ENCODE measurements at places on chromosomes 13 and 19. TPM values are rescaled to one million over a fixed set of nuclear protein-coding genes. Genes with fewer than 3 reads are reported as not detected.

GRCh38 chr13:42047561-42048341 lies 697 bp upstream of the DGKH start:
- peaks cover 22% of the 10 kb centered on the region for H3K4me1 ChIP-seq
- H3K36me3 ChIP-seq, result no peaks in the 10 kb centered on the region
- no peak for DNase-seq
- H3K27ac ChIP-seq, result peak overlapping the region; percentile 91

- no peak for DNase-seq
- H3K36me3 ChIP-seq, result no peaks in the 10 kb centered on the region
- no peak overlapping the region for H3K27ac ChIP-seq
- no peaks in the 10 kb centered on the region for H3K27me3 ChIP-seq
- H3K4me1 ChIP-seq, result no peaks in the 10 kb centered on the region
Measured at GRCh38 chr13:43251961-43252360, 228.6 kb downstream of the DNAJC15 start.

DNA sequence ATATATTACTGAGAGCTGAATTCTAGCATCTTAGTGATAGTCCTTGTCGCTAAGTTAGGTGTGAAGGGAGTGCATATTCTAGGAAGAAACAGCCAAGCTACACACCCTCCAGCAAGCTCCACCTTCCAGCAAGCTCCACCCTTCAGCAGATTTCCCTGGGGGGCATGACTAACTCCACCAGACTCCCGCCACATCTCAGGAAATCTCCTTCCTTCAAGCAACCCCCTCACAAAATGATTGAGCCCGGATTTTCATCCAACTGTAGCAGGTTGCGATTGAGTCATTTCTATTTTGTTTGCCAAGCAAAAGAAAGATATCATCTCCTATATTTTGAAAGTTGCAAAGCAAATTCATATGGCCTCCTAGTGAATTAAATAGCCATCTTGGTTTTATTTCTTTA lies 162.1 kb upstream of the TMTC4 start:
- H3K27ac ChIP-seq, result no peak overlapping the region
- H3K4me3 ChIP-seq, result no peak overlapping the region
- no peaks in the 10 kb centered on the region for H3K27me3 ChIP-seq
- H3K4me1 ChIP-seq, result no peaks in the 10 kb centered on the region
- DNase-seq, result no peak

DNA sequence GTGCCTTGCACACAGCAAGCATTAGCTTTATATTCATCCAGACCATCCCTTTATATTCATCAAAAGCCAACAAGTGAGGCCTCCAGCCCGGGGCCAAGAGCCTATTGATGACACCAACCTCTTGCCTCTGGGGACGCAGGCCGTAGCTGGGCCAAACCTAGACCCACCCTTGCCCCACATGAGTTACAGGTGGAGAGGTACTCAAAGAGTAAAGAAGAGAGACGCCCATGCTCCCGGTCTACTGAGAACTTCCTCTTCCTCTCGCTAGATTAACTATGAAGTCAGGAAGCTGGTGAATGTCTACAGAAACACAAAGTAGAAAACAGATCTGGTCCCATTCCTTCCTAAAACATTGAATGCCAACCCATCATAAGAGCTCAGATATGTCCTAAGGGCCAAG lies 3.8 kb upstream of the MLNR start:
- H3K4me1 ChIP-seq, result no peaks in the 10 kb centered on the region
- no peak overlapping the region for H3K27ac ChIP-seq
- no peak overlapping the region for H3K4me3 ChIP-seq

DNA sequence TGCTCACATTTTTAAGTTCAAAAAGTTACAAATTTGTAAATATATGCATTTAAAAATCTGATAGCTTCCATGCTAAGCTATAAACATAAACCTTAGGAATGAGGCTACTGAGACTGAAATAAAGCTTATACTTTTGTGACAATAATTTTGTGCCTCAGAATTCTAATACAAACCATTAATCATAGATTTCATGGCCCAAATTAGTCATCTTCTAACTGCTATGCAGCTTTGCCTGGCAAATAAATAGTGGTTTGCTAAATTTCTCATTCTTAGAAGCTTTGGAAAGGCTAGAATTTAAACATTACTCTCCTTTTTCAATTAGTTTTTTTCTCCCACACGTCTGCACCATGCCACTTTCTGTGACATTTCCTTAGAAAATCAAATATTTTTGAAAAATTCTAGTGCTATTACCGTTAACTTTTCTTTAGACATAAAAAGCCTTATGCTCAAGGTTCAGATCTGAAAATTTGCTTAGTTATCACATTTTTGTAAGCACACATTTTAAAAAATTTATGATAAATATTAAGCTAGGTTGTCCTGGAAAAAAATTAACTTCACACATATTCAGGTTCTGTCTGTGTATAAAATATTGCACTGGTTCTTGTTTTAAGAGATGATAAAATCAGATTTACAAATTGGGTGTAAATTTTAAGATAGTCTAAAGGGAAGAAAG lies 46.9 kb downstream of the FNDC3A start:
- H3K4me1 ChIP-seq, result no peaks in the 10 kb centered on the region
- H3K36me3 ChIP-seq, result no peaks in the 10 kb centered on the region
- H3K27ac ChIP-seq, result no peak overlapping the region
- DNase-seq, result no peak

DNA sequence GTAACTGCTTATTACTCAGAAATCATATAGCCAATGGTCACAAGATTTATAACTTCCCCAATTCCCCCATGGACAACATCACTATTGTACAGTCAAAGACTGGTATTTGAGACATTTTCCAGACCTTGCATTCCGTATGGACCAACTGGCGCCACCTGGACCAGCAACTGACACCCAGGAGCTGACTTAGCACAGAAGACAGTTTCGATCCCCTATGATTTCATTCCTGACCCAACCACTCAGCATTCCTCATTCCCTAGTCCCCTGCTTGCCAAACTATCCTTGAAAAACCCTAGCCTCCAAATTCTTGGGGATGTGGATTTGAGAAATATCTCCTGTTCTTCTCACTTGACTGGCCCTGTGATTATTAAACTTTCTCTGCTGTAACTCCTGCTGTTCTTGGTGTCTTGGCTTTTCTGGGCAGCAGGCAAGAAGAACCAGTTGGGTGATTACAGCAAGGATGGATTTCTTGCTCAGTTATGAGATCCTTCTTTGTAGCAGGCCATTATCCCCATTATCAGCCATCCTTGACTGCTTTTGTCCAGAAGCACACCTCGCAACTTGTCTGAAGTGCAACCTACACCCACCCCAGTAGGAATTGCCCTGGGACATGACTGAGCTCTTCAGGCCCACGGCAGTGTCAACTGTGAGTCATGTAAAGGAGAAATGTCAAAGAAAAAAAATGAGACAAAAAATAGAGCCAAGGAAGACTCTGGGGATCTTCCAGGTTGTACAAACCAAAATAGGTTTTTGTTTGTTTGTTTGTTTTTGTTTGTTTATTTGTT lies 13.7 kb upstream of the MAP3K10 start:
- no peak overlapping the region for H3K4me3 ChIP-seq
- no peaks in the 10 kb centered on the region for H3K36me3 ChIP-seq
- peaks cover 13% of the 10 kb centered on the region for H3K27me3 ChIP-seq
- no peak overlapping the region for H3K27ac ChIP-seq
- no peak for DNase-seq

- no peaks in the 10 kb centered on the region for H3K36me3 ChIP-seq
- H3K4me3 ChIP-seq, result peak within 1 kb of the TSS; percentile 50
- no peaks in the 10 kb centered on the region for H3K27me3 ChIP-seq
- H3K4me1 ChIP-seq, result no peaks in the 10 kb centered on the region
- H3K27ac ChIP-seq, result peak within 1 kb of the TSS; percentile 51
Measured at GRCh38 chr19:50203281-50204080, at the start of gene MYH14. Gene MYH14 (plus strand): TSS chr19:50203622. CDS start chr19:50210366, 6,744 bp downstream.

The TPTE2 gene
- not detected for total RNA-seq

The PDE4A gene
- total RNA-seq, result 25.8 TPM
